ENCODE measurements at places on chromosomes 7 and 10. TPM values are rescaled to one million over a fixed set of nuclear protein-coding genes. Genes with fewer than 3 reads are reported as not detected.

Gene SPDYE2B
- total RNA-seq = not detected

Gene SMARCD3
- total RNA-seq = 4.6 TPM

Gene CDK14
- 41.6 TPM for total RNA-seq

GRCh38 chr10:1402016-1402770, 335.1 kb downstream of the ADARB2 start:
- no peak for DNase-seq
- H3K27me3 ChIP-seq = peaks cover 82% of the 10 kb centered on the region
- no peaks in the 10 kb centered on the region for H3K36me3 ChIP-seq
- H3K27ac ChIP-seq = no peak overlapping the region
- H3K4me1 ChIP-seq = no peaks in the 10 kb centered on the region

DNA sequence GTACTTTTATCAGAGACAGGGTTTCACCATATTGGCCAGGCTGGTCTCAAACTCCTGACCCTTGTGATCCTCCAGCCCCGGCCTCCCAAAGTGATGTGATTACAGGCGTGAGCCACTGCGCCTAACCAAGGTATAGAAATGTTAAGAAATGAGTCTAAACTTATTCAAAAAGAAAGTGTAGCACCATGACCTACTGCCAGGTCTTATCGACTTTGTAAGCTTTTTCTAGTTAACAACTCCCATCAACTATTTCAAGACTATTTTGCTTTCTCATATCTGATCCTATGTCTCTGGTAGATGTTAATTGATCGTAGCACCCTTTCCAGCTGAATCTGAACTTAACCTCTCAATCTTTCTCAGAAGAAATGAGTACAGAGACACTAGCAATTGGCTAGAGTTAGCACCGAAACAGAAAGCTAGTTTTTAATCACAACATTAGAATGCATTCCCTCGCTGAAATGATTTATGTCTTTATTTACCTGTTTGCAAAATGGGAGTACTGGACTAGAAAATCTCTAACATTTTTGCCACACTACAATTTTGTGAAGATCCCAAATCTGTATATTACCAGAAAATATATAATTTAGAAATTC, 114.0 kb upstream of the HGF start:
- no peaks in the 10 kb centered on the region for H3K36me3 ChIP-seq
- no peak overlapping the region for H3K4me3 ChIP-seq
- no peaks in the 10 kb centered on the region for H3K27me3 ChIP-seq
- no peak for DNase-seq

DNA sequence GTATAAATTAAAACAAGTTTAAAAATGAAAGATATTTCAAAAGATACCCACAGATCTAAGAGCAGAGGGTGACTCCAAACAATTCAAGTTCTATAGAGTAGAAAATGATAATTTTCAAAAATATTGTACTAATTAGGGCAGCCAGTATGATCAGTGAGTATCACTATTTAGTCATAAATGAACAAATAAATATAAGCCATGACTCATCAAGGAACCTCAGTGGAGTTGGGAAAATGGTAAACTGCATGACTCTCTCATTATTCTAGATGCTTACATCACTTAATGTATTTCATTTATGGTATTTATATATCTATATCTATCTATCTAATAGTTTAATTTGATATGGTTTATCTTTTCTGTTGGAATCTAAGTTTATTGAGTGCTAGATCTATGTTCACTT, 94.3 kb downstream of the THSD7A start:
- no peaks in the 10 kb centered on the region for H3K4me1 ChIP-seq
- no peaks in the 10 kb centered on the region for H3K36me3 ChIP-seq
- no peak overlapping the region for H3K27ac ChIP-seq
- no peak overlapping the region for H3K4me3 ChIP-seq
- no peaks in the 10 kb centered on the region for H3K27me3 ChIP-seq
- no peak for DNase-seq

DNA sequence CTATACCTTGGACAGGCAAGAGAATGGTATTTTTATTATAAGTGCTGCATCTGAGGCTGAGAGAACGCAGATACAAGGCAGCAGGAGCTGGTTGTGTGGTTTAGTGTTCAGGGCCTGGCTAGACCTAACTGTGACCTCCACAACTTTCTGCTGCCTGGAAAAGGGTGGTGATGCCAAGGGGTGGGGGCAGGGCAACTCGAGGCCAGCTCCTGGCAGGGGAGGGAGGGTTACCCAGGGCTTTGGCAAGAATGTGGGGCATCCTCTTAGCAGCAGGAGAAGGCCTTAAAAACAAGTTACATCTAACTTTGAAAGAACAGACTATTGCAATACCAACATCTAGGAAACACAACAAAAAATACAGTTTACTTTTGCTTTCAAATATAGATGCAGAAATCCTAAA, 13.0 kb downstream of the MXI1 start:
- H3K4me1 ChIP-seq = peaks cover 15% of the 10 kb centered on the region
- no peak overlapping the region for H3K27ac ChIP-seq
- no peak overlapping the region for H3K4me3 ChIP-seq
- DNase-seq = no peak

DNA sequence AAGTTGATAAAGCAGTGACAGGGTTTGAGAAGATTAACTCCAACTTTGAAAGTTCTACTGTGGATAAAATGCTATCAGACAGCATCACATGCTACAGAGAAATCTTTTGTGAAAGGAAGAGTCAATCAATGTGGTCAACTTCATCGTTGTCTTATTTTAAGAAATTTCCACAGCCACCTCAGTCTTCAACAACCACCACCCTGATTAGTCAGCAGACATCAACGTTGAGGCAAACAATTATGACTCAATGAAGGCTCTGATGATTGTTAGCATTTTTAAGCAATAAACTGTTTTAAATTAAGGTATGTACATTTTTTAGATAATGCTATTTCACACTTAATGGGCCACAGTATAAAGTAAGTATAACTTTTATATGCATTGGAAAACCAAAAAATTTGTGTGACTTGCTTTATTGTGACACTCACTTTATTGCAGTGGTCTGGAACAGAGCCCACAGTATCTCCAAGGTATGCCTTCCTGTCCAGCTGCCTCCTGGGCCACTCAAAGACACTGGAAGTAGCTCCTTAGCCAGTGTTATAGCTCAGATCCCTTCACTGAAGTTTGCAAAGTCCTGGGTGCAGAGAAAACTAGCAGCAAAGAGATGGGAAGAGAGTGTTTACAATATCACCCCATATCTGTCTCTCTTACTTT, 293.1 kb downstream of the ARHGAP12 start:
- no peak overlapping the region for H3K27ac ChIP-seq
- H3K4me3 ChIP-seq = no peak overlapping the region
- H3K4me1 ChIP-seq = no peaks in the 10 kb centered on the region
- no peaks in the 10 kb centered on the region for H3K36me3 ChIP-seq
- no peak for DNase-seq

DNA sequence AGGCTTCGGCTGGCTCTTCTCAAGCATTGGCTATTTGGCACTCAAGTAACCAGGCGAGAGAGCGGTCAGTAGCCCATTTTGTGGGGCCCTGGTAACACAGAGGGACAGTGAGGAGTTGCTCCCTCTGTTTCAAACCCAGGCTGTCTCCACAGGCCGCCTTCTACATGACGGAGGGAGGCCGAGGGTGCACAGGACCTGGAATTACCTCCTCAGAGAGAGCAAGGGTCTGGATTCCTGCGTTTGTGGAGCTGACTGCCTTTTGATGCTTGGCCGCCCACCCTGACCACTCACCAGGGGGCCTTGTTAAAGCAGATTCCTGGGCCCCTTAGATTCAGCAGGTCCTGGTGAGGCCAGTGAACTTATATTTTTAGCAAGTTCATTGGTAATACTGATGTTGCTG, 12.3 kb downstream of the UPP1 start:
- DNase-seq = no peak
- no peak overlapping the region for H3K4me3 ChIP-seq
- peaks cover 1% of the 10 kb centered on the region for H3K4me1 ChIP-seq
- peaks cover 93% of the 10 kb centered on the region for H3K36me3 ChIP-seq
- H3K27ac ChIP-seq = no peak overlapping the region
- H3K27me3 ChIP-seq = no peaks in the 10 kb centered on the region

Measured in PC-9 (cell line).